Dermis blood vessel endothelial cell (primary cell): ENCODE measurements at places on chromosomes 7 and 10.
A peak's percentile ranks its signal among the peaks of the same experiment; 100 is the strongest.

DNA sequence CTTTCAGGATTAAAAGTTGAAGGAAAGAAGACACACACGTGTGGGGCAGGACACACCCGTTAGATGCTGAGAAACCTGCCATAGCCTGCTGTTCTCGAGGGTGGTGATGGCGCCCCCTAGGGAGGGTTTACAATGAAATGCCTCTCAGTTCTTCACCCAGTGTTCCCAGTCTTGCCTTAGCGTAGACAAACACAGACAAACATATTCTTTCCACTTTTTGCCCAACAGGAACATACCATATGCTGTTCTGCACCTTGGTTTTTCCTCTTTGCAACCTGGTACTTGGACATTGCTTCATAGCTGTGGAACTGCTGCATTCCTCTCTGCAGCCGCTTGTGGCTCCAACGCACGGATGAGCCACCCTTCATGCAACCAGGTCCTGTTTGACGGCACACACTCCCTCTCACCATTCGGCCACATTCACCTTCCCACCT, 23.3 kb upstream of the HSPA12A start:
- DNase-seq, result peak; percentile 40

DNA sequence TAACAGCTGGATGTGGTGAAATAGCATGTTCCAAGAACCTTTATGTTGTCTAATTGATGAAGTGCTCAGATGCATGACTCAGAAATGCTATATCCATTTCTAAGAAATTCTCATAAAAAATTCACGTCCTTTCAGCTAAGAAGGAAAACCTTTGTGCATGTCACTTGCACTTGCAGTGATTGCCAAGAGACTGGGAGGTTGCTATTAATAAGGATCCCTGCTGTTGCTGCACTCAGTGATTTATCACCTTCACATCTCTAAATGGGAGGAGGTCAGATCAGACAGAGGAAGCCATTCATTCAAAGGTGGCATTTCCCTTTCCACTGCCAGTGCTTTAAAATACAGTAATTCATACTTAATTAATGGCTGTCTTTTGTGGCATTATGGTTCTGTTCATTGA, 89.5 kb downstream of the THSD7A start:
- peak; percentile 65 for DNase-seq

GRCh38 chr7:68407460-68407859, 1190.8 kb upstream of the AUTS2 start:
- DNase-seq, result no peak

DNA sequence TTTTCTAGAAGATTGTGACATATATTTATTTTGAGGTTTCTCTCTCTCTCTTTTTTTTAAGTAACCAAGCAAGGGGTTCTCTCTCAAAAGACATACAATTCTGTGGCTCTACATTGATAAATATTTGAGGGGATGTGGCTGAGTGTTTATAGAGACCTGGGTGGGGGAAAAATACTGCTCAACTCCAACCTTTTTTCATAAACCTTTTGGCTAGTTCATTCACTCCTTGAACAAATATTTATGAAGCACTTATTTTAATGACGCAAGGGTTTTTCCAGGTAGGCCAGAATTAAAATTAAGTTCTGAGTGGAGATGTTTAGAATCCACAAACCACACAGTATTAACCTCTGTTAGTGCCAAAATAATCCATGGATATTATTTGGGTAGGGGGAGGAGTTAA, 100.2 kb downstream of the PTPRE start:
- DNase-seq, result no peak

DNA sequence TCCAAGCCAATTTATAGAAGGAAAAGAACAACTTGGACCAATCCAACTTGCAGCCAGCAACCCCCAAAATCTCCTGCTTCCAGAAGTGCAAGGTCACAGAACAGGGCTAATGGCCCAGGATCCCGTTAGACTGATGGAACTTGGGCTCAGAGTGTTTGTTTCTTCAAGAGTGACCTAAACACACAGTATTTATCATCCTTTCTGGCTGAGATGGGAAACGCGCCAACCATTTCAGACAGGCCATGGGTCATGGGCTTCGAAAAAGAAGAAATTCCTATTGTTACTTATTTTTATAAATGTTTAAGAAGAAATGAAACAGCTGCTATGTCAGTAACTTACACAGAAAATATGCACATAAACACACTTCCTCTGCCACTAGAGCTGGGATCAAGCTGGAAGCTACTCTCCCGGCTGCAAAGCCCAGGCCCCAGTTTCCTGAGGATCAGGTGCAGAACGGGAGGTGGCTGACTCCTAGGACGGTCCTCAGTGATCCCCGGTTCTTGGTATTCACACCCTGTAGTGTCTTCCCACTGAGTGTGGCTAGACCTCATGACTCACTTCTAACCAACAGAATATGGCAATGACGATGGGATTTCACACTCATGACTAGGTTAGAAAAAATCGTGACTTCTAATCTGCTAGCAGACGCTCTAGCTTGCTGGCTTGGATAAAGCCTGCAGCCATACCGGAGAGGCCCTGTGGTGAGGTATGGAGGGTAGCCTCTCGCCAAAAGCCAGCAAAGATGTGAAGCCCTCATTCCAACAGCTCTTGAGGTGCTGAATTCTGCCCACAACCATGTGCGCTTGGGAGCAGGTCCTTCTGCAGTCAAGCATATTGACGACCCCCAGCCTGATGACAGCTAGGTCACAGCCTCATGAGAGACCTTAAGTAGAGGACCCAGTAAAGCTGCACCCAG, 60.2 kb downstream of the CHST15 start:
- peak; percentile 35 for DNase-seq

DNA sequence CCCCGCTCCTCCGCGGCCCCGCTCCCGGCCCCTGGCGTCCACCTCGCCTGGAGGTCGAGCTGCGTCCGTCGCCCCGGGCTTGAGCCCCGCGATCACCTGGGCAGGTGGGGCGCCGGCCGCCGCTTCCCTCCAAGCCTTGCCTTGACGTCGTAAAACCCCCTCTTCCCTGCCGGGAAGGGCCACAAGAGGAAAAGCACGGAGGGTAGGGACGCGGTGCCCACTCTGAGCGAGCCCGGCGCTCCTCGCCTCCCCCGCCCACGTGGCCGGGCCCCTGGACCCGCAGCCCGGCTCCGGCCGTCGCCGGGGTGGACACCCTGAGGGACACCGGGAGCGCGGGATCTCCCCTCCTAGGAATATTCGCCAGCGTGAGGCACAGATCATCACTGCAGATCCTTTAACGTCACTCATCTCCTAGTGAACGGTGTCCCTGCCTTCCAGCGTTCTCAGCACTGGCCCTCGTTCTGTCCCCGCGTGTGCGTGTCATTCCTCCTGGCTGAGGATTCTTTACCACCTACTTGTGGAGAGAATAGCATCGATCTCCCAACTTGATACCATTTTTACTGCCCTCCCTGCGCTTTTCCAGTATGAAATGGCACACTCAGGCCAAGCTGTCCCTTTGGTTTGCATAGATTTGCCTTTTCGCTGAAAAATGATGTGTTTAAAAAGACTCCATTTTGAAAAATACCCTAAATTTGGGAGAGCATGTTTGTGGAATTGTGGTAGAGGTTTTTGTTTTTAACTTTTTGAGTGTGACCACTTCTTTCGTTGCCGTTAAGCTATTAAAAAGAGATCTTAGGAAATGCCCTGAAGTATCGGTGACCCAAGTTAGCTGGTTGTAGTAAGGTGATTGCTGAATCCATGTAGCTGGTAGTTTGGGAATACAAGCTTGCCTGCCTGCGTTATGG, 649 bp downstream of the ACTR3B start:
- DNase-seq, result peak; percentile 47

GRCh38 chr7:99355098-99355497, 19.4 kb upstream of the ARPC1B start:
- no peak for DNase-seq

DNA sequence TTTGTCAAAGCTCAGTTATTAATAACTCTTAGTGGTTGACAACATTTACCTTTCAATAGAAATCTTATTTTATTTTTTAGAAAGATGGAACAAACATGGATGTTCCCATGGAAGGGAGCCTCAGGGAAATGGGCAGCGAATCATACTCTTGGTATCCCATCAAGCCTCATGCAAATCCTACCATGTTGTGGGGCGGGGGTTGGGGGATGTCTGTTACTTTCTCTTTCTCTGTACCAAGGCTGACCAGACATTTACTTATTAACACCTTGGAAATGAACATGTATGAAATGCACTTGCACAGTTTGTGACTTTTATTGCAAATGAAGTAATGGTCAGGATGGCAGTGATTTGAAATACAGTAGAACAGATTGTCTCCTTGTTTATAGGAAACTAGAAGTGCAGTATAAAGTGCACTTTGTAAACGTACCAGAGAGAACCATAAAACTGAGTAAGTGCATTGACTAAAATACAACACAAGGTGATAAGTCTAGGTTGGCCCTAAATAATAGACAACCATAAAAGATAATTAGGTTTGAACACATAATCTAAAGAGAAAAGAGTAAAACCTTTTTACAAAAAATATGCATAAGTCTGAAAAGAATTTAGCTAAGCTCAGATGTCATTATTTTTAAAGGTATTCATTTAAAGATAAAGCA, 32.4 kb downstream of the SEMA3D start:
- no peak for DNase-seq

DNA sequence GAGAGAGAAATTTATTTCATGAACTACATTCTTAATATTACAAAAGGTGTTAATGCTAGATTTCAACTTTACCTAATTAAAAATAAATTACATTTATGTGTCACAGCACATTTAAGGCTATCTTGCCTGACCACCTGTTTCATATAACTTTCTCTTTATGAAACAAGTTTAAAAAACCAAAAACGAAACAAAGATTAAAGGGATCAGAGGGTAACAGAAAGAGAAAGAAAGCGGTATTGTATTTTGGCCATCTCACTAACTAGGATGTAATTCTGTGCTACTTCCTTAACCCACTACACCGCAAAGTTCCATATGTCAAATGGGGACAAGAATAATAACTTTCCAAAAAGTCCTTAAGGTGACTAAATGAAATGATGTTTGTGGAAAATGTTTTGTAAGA, 6.3 kb upstream of the RHOBTB1 start:
- DNase-seq, result no peak

DNA sequence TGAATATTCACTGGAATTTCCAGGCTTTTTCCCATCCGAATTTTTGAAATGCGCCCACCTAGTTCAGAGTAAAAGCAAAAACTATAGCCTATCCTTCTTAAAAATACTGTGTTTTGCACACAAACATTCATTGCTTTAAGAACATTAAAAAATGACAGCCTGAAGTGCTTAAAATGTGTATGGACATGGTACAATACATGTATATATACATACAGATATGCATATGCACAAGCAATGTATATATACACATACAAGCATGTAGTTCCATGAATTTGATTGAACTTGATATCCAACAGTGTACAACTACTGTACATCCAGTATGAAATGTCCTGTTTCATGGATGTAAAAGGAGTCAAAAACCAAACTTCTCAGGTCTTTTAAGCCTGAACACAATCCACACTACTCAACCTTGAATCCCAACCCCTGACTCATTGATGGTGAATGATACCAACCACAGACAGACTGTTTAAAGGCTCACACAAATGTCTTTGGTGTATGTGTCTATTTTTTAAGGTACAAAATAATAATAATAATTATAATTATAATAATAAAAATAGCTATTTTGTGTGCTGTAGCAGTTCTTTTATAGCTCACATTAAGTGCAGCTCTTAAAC, 14.8 kb downstream of the INHBA start:
- no peak for DNase-seq

DNA sequence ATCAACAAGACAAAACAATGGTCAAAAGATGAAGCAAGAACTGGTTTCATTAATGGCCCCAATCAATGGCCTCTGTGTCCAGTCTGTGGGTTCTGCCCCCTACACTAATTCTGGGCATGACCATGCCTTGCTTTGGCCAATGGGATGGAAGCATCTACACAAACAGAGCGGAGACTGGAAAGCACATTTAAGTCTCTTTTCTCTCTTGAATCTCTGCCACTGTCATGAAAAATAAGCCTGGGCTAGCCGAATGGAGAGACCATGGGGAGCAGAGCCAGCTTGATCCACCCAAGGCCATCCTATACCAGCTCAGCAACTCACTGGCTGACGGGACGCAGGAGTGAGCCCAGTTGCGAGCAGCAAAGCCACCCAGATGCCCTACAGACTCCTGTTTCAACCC, 30.9 kb downstream of the ANKRD16 start:
- no peak for DNase-seq

- no peak for DNase-seq
These were observed 123.6 kb downstream of the TCERG1L start for GRCh38 chr10:131187926-131188325.

GRCh38 chr10:21403256-21404015, 122.0 kb downstream of the SKIDA1 start:
- DNase-seq, result no peak

DNA sequence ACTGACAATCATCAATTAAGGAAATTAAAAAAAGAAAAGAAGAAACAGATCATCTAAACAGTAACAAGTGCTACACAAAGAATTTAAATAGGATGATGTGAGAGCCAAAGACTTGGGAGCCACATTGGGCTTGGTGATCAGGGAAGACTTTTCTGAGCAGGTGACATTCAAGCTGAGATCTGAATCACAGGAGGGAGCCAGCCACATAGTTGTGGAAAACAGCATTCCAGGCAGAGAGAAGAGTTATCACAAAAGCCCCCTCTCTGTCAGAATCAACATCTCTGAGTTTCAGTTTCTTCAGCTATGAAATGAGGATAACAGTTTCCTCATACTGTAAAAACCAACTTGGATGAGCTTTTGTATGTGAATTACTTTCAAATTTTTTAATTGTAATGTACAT, 169.2 kb upstream of the PLXNA4 start:
- DNase-seq, result no peak

GRCh38 chr10:70234668-70235447, 1.6 kb upstream of the PPA1 start:
- DNase-seq, result no peak

- no peak for DNase-seq
These were observed 70.6 kb downstream of the PFKFB3 start for GRCh38 chr10:6273351-6273750.

DNA sequence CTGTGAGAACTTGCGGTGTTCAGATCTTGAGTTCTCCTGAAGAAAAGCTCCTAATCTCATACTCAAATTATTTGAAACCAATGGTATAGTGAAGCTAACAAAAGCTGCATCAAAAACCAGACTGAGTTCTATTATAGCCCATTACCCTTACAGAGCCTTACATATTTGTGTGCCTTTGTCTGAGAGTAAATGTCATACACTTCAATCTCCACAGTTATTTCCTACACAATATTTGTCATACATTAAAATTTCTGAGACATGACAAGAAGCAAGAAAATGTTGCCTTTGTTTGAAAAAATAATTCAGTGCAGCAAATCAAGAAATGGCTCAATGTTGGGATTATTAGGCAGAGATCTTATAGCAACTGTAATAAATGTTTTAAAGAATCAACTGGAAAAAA, 776.1 kb upstream of the MBL2 start:
- no peak for DNase-seq

- no peak for DNase-seq
These were observed 49.8 kb downstream of the DOCK4 start for GRCh38 chr7:112156412-112156811.

DNA sequence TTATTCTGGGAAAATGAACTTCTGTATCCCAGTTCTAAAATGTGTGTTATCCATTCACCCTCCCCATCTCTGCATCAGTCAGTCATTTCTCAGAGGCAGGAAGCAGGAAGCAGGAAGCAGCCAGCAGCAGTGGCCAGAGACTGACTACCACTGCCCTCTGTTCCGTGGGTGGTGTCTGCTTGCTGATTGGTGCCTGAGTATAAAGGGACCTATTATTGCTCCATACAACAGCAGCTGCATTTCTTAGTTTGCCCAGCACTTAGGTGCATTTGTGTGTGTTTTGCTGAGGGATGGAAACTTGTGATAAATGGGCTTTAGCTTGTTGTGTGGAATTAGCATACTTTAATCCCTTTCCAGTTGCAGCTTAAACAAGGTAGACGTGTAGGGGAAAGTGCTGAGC, 582.2 kb downstream of the SORCS1 start:
- DNase-seq, result no peak
